ENCODE measurements at places on chromosomes 1 and 21. TPM values are rescaled to one million over a fixed set of nuclear protein-coding genes. Genes with fewer than 3 reads are reported as not detected.

- no peak for DNase-seq
Observed at GRCh38 chr1:245843101-245843500, 664.0 kb downstream of the SMYD3 start.

DNA sequence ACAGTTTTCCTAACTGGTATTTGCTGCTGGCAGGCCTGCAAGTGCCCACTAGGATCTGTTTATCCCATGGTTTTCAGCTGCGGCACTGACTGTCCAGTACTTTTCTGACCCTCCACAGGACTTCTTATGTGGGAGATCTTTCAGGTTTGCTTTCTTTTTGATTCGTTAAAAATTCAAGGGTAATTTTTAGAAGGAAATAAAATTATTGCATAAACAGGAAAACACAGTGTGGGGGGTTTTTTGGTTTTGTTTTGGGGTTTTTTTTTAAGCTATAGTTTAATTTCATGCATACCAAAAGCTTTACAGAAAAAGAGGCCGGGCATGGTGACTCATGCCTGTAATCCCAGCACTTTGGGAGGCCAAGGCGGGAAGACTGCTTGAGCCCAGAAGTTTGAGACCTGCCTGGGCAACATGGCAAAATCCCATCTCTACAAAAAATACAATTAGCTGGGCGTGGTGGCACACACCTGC is 3.6 kb downstream of the NIBAN1 start:
- DNase-seq = no peak

- no peak for DNase-seq
Observed at GRCh38 chr1:224545571-224545970, 70.5 kb upstream of the CNIH3 start.

DNA sequence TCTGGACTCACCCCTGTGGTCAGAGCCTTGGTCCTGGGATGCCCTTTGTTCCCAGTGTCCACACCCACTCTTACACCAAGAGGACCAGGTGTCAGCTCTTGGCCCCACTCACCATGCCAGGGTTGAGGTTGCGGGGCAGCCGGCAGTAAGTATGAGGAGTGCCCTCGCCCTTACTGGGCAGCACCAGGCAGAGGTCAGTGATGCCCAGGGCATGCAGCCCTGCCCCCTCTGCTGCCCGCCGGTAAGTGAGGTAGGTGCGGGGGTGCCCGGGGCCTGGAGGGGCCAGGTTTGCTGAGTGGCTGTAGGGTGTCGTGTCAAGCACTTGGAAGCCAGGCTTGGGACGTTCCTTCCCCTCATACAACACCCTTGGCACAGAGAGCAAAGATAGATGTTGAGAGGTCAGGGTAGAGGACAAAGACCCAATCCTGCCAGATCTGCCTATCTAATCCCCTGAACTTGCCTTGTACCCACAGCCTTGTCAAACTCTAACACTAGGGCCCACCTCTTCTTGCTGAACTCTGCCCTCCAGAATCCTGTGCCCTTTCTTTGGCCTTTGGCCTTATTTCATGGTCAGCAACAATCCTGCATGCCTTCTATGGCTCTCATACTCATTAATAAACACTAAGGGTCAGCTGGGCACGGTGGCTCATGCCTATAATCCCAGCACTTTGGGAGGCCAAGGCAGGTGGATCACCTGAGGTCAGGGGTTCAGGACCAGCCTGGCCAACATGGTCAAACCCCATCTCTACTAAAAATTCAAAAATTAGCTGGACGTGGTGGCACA is 3.6 kb downstream of the DENND4B start:
- no peak for DNase-seq

- no peak for DNase-seq
Observed at GRCh38 chr1:116989835-116990234, 11.7 kb upstream of the CD101 start.

GRCh38 chr1:118820864-118821263 is 167.3 kb downstream of the TBX15 start:
- no peak for DNase-seq

DNA sequence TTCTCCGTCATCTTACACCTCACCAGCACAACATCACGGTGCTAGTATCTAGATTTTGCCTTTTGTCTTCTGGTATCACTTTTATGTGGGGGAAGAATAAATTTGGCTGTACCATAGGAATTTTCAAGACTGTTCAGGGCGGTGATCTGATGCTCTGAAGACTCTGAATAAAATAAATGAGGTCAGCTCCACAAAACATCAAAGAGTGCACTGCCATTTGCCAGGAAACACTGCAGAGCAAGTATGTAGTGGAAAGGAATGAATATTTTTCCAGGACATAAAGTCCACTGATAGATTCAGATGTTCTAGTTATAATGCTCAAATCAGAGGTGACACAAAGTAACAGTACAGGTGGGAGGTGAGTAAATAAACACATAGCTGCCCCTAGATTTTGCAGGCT is 56.3 kb downstream of the ZP4 start:
- no peak for DNase-seq

The SPRR2D gene
- not detected for total RNA-seq

The AGRN gene
- total RNA-seq = 49.3 TPM

The KLHDC8A gene
- total RNA-seq = not detected

The FPGT gene
- total RNA-seq = 10.7 TPM

The DHRS3 gene
- 64.1 TPM for total RNA-seq
